ENCODE measurements at places on chromosomes 3 and 15. TPM values are rescaled to one million over a fixed set of nuclear protein-coding genes. Genes with fewer than 3 reads are reported as not detected.

SLC51B gene
- total RNA-seq, result not detected

CDCP1 gene
- 2.0 TPM for total RNA-seq

GRCh38 chr15:60413231-60413824 is 15.5 kb upstream of the ANXA2 start:
- DNase-seq, result peak; percentile 56

DNA sequence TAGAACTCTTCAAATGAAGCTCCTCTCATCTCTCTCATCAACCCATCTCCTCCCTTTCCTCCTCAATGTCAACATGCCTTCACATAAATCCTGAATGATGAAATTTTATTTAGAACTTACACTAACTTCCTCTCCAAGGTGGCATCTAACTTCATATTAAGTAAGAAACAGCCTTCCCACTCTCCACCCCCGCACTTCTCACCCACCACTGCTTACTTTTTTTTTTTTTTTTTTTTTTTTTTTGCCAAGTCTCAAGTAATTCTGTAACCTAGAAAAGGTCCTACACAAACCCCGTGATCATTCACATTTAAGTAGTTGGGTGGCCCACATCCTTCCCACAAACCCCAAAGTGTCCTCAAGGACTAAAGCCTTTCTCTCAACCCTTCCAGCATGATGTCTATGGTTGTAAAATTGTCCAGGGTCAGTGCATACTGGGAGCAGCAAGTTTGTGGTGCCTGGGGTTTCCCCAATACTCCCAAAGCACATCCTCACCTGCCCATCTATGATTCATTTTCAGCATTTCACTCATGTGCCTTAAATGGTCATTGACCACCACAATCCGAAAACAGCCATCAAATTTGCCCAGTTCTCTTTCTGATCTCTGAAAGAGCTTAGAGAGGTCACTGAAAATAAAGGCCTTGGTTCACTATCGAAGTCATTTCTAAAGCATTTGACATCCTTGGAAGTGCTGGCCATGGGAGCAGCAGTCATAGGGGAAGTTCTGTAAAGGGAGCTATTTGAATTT is 47.2 kb downstream of the CD86 start:
- no peak for DNase-seq

GRCh38 chr3:135860761-135861160 is 104.8 kb upstream of the PPP2R3A start:
- DNase-seq, result no peak

DNA sequence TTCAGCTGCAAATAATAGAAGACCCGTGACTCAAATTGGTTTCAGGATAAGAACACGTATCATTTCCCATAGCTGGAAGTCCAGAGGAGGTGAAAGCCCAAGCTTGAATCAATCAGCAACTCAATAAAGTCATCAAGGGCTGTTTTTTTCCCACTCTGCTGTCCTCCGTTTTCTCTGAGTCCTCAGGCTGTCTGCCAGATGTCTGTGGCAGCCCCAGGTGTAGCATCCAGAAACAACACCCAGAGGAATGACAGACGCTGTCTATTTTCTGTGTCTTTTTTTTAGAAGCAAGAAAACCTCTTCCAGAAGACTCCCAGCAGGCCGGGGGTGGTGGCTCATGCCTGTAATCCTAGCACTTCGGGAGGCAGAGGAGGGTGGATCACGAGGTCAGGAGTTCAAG is 204.4 kb downstream of the FAM43A start:
- no peak for DNase-seq

DNA sequence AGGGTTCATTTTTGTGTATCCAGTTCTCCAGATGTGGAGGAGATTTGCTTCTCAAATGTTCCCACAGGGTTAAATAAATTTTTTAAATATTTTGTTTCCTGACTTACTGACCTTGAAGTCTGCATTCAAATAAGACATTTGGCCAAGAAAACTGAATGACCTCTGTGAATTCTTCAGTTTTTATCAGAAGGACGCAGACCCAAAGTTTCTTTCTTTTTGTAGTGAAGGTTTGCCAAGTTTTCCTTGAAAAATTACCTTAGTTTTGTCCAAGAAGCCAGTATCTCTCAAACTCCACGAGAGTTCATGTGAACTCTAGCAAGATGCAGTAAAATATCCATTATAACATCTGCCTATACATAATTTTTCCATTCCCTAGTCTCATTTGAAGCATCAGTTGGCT is 202.9 kb downstream of the ZMAT3 start:
- DNase-seq, result no peak

- DNase-seq, result no peak
These were observed 229.2 kb upstream of the LRTM1 start for GRCh38 chr3:55156851-55157650.

DNA sequence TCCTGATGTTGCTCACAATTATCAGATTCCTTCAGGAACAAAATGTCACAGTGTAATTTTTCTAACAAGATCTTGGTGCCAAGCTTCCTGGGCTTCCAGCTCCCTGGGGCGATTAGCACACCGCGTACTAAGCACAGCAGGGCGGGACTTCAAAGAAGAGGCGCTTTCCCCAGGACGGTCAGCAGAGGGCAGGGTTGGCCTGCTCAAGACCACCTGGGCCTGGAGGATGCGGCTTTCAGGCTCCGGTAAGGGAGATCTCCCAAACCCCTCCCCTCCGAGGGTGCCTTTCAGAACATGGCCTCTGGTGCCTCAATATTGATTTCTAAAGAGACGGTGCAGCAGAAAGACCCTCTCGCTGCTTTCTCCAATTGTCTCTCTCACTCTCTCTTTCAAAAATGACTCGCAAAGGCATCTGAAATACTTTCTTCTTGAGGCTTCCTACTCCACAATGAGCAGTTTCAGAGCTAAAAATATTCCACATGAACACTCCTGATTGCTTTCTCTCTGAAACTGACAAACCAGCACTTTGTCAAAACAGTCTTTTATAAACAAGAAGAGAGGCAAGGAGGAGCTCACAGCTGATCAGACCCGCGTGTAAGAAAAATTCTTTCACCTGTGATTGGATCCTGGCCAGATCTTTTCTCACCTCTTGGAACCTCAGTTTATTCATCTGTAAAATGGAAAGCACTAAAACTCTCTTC is 154.0 kb downstream of the ADAMTS9 start:
- peak; percentile 64 for DNase-seq

DNA sequence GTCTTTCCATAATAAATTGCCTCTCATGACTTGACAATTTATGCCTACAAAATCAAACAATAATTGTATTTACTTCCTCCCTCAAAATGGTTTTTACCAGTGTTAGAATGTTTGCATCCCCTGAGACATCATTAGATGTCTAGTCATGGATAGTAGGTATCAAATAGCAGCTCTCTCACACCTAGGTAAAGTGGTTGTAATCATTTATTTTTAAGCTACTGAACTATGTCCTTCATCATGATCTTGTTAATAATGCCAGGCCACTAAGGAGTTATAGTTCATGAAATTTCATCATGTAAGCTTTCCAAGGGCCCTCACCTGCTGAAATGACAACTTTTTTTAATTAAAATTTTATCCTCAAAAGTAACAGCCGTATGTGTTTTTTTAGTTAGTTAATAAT is 134.1 kb downstream of the ARPP21 start:
- DNase-seq, result no peak

RLBP1 gene
- total RNA-seq, result not detected

- DNase-seq, result no peak
These were observed 89.0 kb downstream of the GHSR start for GRCh38 chr3:172359231-172359630.

- no peak for DNase-seq
These were observed 79.5 kb downstream of the DPH6 start for GRCh38 chr15:35466476-35466875.

GRCh38 chr3:124007186-124007585 is 15.3 kb upstream of the ROPN1 start:
- peak; percentile 95 for DNase-seq

IL17RC gene
- 31.1 TPM for total RNA-seq

DNA sequence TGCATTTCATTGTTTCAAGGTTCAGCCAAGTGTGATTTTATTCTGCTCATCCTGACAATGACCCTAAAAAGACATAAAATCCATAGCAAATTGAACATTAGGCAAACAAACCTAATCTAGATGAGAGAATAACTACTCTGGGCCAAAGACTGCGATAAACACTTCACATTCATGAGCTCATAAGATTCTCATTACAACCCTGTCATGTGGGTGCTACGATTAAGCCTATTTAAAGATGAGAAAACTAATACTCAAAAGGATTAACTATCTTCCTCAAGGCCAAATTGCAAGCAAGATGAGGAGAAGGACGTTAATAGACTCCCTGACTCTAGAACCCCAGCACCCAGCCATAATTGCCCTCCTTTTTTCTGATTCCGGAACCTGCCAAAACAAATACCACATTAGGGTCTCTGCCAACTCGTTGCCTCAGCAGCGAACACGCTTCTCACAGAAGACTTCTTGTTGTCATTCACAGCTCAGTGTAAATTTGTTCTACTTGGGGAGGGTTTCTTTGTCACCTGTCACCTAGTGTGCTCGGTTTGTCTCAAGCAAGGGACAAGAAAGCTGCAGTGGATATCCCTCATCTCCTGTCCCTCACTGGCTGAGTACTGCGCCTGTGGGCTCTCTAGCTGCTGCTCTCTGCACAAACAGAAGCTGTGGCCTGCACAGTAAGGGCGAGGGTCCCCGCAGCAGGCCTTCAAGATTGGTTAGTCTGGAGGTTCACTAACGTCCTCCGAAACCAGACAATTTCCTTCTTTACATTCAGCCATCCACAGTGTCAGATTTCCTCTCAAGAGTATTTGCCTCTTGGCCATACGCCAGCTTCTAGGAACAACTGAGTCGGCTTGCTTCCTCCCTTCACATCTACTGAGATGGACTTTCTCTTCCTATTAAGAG is 200.0 kb upstream of the UBE2E2 start:
- DNase-seq, result no peak

GRCh38 chr3:105790534-105790933 is 78.3 kb downstream of the CBLB start:
- no peak for DNase-seq

- no peak for DNase-seq
These were observed 148.3 kb downstream of the FOXB1 start for GRCh38 chr15:60152386-60152785.

DNA sequence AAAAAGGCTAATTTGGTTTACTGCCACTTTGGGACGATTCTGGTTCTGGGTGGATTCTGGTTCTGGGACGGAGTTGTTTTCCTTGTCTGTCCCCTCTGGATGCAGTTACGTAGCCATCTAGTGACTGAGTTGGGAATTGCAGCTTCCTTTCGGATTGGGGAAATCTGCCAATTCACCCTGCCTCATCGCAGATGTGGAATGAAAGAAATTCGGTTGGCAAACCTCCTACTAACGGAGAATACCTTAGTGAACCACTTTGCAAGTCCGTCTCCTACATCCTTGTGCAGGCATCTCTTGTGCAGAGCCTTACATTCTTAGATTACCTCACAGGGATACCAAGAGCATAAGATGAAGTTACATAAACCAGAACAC is 31.5 kb upstream of the AP4E1 start:
- peak; percentile 92 for DNase-seq

All from HFFc6 (cell line).